Activated CD8-positive, alpha-beta T cell treated with anti-CD3 and anti-CD28 coated beads, Interleukin-2, amount 10 ng/mL, durations not matched to agents 7 days and 5 days (primary cell): ENCODE measurements at places on chromosomes 3 and 15. TPM values are rescaled to one million over a fixed set of nuclear protein-coding genes. Genes with fewer than 3 reads are reported as not detected.

Gene RTP4
- total RNA-seq: 14.8 TPM

Gene CLDN11
- not detected for total RNA-seq

Gene SRGAP3
- total RNA-seq: 5.3 TPM

DNA sequence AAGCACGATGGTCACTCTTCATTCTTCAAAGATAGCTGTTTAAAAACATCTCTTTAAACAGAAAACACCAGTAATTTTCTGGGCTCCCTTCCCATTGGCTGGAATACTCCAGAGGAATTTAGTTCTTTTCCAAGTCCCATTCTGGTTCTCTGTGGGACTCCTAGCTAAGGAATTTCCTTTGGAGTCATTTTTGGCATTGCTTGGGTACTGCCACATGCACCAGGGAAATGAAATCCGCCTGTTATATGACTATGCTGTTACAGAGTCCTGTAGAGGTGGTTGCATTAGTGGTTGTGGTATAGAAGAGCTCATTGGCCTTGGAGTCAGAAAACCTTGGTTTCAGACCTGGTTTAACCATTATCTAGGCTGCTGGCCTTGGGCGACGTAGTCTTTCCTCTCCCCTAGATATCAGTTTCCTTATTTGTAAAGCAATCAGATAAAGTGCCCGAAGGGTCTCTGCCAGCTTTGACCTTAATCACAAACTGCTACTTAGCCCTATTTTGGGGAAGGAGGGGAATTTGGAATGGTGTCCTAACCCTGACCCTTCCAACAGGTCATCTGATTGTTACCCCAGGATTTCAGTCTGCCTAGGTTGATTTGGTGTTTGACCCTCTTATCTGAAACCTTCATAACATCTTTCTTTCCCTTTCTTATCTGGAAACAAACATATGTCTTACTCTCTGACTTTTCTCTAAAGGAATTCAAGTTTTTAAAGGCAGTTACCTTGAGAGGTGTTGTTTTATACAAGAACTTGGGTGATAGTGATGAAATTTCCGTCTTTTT, 13.4 kb downstream of the RTP1 start:
- DNase-seq: no peak
- no peaks in the 10 kb centered on the region for H3K36me3 ChIP-seq
- H3K4me1 ChIP-seq: no peaks in the 10 kb centered on the region
- H3K27ac ChIP-seq: no peak overlapping the region

GRCh38 chr3:54349231-54349652, 226.9 kb downstream of the CACNA2D3 start:
- H3K27me3 ChIP-seq: no peaks in the 10 kb centered on the region
- no peak overlapping the region for H3K4me3 ChIP-seq
- no peaks in the 10 kb centered on the region for H3K36me3 ChIP-seq
- DNase-seq: no peak
- no peaks in the 10 kb centered on the region for H3K4me1 ChIP-seq

DNA sequence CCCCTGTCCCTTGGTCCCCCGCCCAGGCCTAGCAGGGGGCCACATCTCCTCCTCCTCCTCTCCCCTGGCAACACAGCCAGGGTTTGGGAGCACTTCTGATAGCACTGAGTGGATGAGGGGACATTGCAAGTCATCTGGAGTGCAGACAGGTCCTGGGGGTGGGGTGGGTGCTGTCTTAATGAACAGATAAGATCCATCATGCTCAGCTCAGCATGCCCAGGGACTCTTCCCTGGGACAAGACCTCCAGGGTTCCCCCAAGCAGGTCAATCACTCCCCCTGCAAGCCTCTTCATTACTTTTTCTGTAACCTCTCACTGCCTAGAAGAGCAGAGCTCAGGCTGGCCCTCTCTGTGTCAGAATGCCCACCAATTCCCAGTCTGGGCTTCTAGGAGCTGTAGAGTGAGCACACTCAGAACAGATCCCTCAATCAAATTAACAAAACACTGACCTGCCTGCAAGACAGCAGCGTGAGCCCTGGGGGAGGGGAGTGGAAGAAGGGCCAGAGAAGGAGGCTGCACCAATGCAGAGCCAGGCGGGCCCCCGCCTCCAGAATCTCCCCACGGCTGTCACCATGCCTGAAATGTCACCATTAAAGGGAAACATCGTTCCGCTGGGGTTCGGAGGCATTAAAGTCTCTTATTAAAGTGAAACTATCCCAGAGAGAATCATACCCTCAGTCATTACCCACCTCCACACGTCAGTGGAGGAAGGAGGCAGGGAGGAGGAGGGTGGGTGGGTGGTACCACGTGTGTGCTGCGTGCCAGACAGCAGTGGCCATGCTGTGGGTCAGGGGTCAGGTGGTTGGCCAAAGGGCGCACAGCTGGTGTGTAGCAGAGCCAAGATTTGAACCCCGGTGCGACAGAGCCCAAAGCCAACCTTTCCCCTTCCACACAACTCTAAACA, 114.7 kb upstream of the LINGO1 start:
- no peaks in the 10 kb centered on the region for H3K36me3 ChIP-seq
- H3K27me3 ChIP-seq: peaks cover 4% of the 10 kb centered on the region
- H3K27ac ChIP-seq: no peak overlapping the region
- H3K4me1 ChIP-seq: peaks cover 4% of the 10 kb centered on the region

GRCh38 chr3:167520266-167521005, 46.6 kb upstream of the SERPINI2 start:
- no peak overlapping the region for H3K27ac ChIP-seq
- no peak for DNase-seq
- H3K4me3 ChIP-seq: no peak overlapping the region
- H3K27me3 ChIP-seq: no peaks in the 10 kb centered on the region
